ENCODE measurements at places on chromosomes 13 and 19.

DNA sequence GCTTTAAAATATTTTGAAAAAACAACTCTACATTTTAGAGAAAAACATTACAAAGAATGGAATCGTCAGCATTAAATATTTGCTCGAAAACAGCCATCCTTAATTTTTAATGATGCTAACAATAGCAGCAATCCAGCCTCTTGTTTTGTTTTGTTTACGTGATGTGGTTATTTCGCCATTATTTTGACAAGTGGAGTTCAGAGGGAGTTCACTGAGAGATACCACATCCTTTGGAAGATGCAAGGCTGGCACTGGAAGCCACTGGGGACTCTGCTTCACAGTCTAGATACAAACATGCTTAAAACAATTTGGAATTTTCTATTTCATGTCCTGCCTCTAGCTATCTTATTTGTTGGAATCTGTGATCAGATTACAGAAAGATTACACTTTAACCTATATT, 556.3 kb downstream of the PCDH17 start:
- no peak for DNase-seq

DNA sequence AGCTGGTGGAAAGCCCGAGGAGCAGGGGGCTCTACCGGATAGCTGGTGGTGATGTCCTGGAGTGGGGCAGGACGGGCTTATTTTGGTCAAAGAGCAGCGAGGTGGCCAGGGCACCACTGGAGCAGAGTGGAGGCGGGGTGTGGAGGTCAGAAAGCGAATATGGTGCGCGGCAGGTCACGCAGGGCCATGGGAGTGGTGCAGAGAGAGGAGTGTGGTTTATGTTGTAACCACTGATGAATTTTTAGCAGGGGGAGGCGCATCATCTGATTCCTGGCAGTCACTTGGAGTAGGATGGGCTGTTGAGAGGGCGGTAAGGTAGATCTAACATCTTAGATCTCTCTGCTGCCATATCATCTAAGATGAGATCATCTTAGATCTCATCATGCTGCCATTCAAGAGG, 1.4 kb upstream of the ZNF414 start:
- DNase-seq = peak; percentile 65

GRCh38 chr13:32025730-32026129, 5.8 kb upstream of the FRY start:
- DNase-seq = no peak

DNA sequence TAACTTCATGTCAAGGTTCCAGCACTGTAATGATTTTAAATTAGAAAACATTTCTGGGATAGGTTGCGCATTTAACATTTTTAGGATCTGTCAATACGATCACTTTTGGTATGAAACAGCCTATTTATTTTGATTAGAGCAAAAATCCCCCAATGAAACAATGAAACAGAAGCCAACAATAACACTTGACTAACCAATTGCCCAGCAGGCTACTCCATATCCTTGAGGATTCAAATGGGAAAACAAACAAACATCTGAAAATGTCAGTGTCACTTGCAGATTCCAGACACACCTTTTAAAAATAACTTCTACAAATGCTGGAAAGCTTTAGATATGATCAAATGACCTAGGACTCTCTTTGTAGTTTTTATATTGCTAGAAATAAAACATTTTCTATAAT, 1412.5 kb upstream of the PRR20A start:
- DNase-seq = no peak

GRCh38 chr13:51643105-51643881, 59.0 kb downstream of the WDFY2 start:
- DNase-seq = no peak

DNA sequence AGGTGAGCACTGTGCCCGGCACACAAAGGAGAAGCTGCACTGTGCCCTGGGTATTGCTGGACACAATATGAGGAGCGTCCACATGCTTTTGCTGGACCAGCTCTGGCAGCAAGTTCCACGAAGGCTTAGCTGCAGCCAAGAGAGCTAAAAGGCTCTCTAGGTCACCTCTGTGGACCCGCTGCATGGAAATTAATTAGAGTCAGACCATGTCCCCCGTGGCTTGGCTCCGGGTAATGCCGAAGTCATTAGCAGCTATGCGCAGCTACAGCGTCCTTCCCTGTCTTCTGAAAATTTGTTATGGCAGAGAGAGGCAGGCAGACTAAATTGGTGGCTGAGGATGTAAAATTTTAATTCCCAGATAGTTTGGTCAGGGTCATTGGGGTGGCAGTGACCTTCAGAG, 271.5 kb downstream of the SLC7A1 start:
- no peak for DNase-seq

GRCh38 chr19:6472713-6473112, 8.6 kb downstream of the CRB3 start:
- no peak for DNase-seq

GRCh38 chr13:98990701-98991100, 12.8 kb upstream of the DOCK9 start:
- no peak for DNase-seq

GRCh38 chr13:97492257-97492656, 58.3 kb downstream of the RAP2A start:
- DNase-seq = no peak

DNA sequence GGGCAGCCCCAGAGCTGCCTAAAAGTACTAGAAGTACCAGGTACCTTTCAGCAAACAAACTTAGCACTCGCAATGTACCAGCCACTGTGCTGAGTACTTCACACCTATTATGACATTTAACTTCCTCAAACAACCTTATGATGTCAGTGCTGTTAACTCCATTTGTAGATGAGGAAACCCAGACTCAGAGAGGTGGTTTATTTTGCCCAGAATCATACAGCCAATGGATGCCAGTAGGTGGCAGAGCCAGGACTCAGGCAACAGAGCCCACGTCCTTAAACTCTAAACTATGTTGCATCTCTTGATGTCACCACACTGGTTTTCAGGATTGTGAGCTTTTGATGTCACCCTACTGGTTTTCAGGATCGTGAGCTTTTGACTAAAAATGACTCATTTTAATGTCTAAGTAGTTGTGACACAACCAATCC, 78.9 kb downstream of the FLT1 start:
- DNase-seq = no peak

DNA sequence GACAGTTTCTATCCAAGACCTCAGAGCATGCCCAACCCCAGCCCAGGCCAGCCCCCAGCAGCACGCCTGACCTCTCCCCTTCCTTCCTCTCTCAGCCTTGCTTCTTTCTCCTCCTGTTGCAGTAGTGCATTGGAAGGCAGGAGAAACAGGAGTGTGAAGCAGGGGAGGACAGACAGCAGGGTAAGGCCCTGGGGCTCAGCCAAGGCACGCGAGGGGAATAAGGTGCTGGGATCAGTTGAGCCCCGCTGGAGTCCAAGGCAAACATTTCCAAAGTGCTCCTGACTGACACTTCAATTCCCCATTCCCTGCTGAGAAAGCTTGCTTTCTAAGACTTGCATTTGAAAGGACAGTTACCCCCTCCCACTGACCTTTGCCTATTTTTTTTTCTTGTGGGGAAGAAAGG, 73.1 kb upstream of the OLFM4 start:
- no peak for DNase-seq

GRCh38 chr19:9878511-9879196, 43.5 kb downstream of the PIN1 start:
- DNase-seq = no peak

GRCh38 chr13:22211876-22212275, 541.0 kb downstream of the FGF9 start:
- no peak for DNase-seq

DNA sequence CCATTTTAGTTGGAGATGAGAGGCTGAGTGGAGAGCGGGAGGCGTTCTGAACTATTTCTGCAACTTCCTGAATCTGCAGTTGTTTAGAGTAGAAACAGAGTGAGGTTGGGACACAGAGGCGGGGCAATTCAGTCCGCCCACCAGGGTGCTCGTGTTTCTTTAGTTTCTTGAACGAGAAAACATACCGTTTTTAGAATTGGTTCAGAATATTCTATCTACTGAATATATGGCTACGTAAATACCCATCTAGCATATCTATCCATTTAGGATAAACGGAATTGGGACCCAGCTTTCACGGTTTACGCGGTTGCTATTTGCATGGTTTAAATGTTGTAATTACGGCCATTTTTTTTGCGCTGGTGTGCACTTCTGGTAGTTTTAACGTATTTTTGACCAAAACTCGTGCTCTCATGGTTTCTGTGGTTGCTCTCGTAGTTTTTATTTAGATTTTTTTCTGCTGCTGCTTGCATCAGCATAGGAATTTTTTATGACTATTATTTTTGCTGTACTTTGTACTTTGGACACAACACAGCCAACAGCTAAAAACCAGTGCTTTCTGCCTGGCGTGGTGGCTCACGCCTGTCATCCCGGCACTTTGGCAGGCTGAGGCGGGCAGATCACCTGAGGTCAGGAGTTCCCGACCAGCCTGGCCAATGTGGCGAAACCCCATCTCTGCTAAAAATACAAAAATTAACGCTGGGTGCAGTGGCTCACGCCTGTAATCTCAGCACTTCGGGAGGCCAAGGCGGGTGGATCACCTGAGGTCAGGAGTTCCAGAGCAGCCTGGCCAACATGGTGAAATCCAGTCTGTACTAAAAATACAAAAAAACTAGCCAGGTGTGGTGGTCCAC, 32.7 kb downstream of the TIMM13 start:
- DNase-seq = no peak

GRCh38 chr19:58395979-58396627, 647 bp downstream of the RNF225 start:
- peak; percentile 33 for DNase-seq

- no peak for DNase-seq
These were observed 774 bp downstream of the GGN start for GRCh38 chr19:38386971-38387549.
